ENCODE measurements at places on chromosomes 1 and 21.

- DNase-seq: no peak
Observed at GRCh38 chr1:247529771-247530355, 6.4 kb downstream of the OR2C3 start.

- no peak for DNase-seq
Observed at GRCh38 chr1:7281821-7282220, 489.3 kb upstream of the VAMP3 start.

DNA sequence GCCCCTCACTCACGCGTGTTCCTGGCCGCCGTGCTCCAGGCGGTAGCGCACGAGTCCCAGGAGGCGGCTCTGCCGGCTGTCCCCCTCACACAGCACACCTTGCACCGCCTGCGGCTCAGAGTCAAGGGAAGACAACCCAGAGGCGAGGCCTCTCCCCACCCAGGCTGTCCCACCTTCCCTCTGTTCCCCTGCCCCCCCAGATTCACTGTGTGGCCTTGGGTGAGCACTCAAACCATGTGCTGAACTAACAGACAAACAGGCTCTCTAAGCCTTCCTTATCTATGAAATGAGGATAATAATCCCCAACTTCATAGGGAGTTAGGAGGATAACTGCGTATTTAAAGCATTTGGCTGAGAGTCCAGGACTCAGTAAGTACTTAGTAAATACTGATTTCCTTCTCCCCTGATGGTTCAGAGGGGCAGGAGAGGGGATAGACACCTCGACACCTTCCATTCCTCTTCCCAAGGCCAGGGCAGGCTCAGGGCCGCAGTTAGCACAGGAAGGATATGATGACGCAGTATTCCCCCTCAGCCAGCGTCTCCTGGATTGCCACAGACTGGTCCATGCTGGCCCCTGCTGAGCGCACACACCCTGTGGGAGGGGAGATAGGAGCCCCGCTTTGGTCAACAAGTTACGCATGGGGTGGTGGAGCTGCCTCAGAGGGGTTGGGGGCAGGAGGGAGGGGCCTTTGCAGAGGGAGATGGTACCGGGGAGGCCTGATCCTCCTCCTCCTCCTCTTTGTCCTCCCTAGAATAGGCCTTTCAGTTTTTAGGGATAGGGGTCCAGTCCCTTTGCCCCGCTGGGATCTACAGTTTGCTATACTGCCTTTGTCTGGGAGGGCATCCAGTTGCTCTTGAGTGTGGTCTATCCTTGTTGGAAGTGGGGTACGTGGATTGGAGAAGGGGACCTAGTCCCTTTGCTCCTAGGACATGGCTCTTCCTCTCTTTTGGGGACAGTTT lies 830 bp downstream of the INPP5B start:
- peak; percentile 86 for DNase-seq

DNA sequence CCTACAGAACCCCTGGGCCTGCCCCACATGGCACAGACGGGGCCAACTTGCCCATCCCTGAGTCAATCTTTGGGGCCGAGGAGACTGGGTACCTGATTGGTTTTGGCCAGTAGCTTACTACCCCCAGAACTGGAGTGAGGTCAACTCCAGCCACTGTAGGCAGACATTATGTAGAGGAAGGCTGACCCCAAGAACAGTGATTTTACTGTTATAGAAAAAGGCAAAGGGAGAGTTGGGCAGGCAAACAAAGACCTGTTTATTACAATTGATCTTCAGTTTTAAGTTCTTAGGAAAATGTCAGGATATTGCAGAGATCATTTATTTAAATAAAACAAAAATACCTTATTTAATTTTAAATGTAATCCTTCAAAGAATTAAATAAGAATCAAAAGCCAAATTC lies 653.8 kb downstream of the NPHP4 start:
- no peak for DNase-seq

DNA sequence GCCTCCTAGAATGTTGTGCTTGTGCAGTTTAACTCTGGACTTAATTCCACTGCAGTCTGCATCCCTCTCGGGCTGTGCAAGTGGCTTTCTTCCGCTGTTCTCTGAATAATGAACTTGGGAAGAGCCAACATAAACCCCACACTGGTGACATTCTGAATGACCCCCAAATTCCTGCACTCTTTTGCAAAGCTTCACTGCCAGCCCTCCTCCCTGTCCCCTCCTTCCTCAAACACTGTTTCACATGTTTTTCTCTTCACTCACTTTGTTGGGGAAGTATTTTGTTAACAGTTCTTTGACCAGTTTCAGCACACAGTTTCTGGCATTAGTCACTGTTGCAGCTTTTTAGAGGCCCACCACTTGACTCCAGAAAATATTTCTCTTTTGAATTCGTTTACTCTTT lies 39.7 kb downstream of the GNG12 start:
- no peak for DNase-seq

DNA sequence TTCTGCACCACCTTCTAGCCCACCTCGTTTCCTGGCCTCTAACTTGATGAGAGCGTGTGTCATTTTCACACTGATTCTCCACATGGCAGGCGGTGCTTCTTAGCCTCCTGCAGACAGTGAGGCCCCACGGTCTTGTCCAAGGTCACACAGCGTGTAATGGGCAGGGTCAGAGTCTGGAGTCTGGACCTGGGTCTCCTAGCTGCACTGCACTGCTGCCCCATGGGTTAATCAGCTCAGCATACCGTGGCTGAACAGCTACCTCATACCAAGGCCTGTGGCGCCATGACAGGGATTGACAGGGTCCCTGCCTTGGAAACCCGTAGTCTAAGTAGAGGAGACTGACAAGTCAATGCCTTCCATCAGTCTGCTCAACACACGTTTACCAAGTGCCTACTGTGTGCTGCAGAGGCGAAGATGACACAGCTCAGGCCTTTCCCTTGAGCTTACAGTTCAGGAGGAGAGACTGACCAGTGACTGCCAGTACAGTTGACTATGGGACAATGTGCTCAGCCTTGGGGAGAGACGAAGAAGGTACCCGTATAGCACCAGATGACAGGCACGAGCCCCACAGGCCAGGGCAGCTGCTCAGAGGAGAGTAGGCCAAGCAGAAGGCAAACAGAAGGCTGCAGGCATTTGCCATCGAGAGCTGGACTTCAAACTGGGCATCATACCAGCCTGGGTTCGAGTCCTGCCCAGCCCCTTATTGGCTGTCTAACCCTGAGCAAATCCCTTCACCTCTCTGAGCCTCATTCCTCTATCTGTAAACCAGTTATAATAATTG lies 5.5 kb downstream of the PCSK9 start:
- no peak for DNase-seq

DNA sequence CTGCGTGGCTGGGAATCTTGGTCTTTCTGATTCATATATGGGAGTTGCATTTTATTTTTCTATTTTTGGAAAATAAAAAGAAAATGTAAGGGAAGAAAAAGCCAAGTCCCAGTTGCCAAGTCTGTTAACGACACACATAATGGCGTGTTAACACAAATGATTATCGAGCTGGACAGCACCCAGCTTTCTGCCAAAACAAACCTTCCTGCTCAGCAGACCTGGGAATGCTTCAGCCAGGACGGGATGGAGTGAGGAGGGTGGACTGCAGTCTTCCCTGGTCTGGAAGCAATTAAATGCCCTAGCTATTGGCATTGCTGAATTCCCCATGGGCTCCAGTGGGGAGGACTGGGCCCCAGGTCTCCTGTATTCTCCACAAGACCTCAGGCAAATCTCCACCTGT lies 184.2 kb upstream of the USP24 start:
- no peak for DNase-seq

DNA sequence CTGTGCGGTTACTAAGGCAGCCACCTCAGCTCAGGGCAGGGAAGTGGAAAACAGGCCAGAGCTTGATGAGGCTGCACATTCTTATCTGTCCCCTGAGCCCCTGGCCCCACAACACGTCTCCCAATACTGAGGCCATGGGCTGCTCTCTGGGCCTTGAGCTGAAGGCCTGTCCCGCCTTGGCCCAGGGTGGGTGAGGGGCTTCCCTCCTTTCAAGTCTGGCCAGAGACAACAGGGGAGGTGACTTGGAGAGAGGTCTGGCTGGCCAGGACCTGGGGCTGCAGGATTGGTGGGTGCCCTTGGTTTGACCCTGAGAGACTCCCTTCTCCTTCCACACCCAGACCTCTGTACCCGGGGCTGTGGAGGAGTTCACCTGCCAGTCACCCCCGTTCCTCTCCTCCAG lies 563.8 kb downstream of the PTPRU start:
- no peak for DNase-seq

- no peak for DNase-seq
Observed at GRCh38 chr1:109114342-109114674, 393 bp downstream of the ELAPOR1 start.

DNA sequence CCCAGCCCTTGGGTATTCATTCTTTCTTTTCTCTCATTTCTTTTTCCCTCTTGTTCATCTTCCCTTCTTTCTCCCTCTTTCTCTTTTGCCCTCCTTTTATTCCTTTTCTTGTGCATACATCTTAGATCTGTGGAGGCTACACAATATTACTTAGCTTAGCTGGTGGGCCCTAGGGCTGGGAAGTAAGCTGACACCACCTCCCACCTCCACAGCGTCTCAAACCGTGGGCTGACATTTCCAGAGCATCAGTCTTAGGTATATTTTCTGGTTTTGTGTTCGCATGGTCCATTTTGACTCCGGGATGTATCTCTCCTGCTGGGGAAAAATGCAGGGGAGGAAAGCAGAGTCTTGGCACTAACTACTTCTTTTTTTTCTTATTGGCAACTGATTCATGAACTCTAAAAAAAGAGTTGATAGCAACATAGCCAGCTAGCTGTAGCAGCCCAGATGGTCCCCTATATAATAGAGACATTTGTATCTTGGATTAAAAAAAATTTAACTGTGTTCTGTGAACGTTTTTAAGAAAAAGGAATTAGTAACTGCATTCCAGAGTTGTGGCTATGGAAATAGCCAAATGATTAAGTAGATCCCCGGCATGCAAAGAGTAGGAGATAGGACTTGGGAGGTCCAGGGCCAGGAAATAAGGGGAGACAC lies 15.5 kb downstream of the CNIH3 start:
- no peak for DNase-seq

GRCh38 chr1:40944326-40944725 lies 35.2 kb upstream of the CTPS1 start:
- no peak for DNase-seq

GRCh38 chr1:19758227-19758830 lies 41.4 kb downstream of the TMCO4 start:
- no peak for DNase-seq

GRCh38 chr1:226647719-226648118 lies 91.4 kb downstream of the ITPKB start:
- DNase-seq: no peak

DNA sequence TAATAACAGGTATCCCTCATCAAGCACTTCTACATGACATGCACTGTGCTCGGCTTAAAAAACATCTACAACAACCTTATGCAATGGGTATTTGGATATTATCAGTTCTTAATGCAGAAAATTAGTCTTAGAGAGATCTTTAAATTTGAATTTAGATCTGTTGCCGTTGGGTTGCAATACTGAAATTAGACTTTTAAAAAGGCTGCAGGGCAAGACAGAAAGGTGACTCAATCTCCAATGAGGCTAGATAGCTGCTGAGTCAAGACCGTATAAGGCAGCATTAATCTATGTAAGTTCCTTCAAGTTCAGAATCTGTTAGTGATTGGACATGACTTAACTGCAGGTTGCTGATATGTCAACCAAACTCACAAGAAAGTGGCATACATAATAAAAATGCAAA lies 37.3 kb downstream of the OLFM3 start:
- no peak for DNase-seq

DNA sequence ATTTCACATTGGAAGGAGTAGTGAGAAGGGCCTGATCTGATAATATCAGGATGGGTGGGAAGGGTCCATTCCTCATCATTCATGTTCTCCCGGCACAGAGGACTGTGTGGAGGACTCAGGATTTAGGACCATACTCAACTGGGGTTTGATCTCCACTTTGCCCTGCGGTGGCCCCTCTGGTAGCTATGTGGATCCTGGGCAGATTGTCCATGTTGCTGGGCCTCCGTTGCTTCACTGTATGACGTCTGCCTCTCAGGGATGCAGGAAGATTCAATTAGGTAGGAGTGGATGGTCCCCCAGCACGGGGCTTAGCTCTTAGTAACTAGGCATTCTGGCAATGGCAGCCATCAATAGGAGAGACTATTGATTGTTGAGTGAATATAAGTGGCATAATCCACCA lies 2.3 kb downstream of the ETS2 start:
- no peak for DNase-seq

DNA sequence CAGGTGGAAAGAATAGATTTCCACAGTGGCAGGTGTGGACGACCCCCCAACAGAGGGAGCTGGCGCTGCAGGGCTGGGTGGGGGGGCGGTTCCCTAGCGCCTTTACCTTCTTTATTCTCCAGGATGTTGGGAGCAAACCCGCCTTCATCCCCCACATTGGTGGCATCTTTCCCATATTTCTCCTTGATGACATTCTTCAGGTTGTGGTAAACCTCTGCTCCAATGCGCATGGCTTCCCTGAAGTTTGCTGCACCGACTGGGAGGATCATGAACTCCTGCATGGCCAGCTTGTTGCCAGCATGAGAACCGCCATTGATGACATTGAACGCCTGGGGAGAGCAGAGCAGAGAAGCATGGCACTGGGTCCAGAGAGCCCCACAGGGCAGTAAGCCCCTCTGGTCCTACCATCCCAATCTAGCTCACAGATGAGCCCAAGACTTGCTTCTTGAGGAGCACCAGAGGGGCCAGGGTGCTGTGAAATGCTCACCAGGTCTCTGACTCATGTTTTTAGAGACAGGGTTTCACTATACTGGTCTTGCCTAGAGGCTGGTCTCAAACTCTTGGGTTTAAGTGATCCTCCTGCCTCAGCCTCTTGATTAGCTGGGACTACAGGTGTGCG lies 12.2 kb downstream of the ENO1 start:
- no peak for DNase-seq

DNA sequence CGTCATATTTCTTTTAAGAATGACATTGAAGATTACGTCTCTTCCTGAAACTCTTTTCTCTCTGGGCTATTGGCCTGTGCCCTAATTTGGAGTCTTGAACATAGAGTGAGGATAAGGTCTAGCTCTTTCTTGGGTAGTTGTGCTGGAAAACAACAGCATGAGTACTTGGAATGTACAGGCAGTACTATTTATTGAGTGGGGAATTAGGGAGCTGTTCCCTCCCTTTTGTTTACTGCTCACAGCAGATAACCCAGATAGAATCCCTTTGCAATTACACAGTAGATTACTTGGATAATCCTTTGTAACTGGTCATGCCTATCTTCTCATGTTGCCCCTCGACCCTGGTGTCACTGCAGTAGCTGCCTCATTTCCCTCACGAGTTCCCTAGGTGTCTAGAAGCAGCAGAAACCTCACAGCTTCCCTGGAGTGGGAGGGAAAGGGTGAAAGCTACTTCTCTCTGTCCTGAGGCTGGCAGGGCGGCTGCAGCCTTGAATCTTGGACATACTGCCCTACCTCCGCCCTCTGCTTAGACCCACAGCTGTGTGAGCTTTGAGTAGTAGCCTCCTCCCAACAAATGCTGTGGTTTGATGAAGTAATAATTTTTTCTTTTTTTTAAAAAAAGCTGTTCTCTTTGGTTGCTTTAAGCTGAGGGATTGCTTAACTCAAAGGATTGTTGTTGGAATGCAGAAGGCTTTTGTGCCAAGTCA lies 70.6 kb downstream of the FGGY start:
- DNase-seq: no peak
